ENCODE measurements at places on chromosomes 1 and 21.

DNA sequence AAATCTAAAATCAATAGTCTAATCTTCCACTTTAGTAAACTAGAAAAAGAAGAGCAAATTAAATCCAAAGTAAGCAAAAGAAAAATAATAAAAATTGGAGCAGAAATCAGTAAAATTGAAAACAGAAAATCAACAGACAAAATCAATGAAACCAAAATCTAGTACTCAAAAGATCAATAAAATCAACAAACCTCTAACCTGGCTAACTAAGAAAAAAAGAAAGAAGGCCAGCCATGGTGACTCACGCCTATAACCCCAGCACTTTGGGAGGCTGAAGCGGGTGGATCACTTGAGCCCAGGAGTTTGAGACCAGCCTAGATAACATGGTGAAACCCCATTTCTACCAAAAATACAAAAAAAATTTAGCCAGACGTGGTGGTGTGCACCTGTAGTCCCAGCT is 22.8 kb downstream of the PDIK1L start:
- no peak for DNase-seq

GRCh38 chr1:85319931-85320330 is 43.5 kb upstream of the BCL10 start:
- DNase-seq = no peak

DNA sequence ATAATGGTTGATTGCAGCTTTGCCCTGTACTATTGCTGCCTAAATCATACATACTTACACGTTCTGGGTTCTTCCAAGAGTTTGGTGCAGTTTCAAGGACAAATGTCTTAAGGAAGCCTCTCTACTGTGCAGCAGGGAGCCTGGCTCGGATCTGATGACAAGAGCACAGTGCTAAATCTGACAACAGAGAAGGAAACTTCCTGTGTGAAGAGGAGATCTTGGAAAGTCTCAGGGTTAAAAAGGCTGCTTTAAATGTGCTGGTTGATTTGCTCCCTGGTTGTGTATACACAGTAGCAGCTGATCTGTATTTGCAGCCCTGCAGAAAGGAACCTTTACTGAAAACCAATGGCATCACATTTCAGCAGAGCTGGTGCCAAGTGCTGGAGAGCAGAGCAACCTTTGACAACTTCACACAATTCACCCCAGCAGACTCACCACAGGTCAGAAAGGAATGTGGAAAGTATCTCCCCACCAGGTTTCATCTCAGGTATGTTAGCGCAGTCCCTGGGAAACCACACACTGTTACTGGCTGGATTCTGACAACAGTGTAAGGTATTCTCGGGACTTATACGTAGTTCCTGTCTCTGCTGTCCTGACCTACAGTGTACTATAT is 355.0 kb upstream of the ESRRG start:
- peak; percentile 61 for DNase-seq

DNA sequence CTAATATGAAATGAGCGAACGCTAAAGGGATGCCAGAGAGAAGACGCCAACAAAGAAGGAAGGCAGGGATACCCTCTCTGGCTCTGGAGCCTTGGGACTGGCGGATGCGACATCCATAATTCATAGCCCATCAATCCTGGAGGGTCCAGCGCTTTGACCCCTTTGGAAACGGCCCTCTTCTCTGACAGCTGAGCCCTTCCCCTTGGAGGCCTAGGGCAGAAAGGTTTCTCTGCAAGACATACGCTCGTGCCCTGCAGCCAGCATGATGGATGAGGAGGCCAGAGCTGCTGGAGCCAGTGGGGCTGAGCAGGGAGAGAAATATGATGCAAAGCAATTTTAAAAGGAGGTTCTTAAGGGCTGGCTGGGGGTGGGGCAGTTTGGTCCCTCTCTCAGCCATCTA is 22.2 kb downstream of the OPTC start:
- DNase-seq = no peak

DNA sequence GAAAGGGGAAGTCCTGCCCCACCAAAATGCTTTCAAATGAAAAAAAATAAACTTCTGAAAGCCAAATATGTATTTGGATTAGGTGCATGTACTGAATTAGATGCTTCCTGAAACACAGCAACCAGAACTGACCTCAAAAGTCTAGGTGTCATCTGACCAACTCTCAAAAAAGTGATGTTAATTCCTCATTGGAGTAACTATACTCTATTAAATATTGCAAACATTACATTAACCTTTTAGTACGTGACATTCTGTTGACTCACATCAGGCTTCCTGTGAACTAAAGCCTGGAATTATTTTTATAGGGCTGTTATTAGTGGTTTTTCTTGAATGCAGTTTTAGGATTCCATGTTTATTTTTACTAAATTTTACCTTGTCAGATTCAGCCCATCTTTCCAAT is 73.5 kb downstream of the ASTN1 start:
- no peak for DNase-seq

- DNase-seq = no peak
Measured at GRCh38 chr1:89673251-89673650, 40.3 kb downstream of the LRRC8C start.

GRCh38 chr1:167488786-167489185 is 29.5 kb downstream of the CD247 start:
- no peak for DNase-seq

GRCh38 chr21:35231090-35231489 is 182.0 kb upstream of the RUNX1 start:
- peak; percentile 63 for DNase-seq

GRCh38 chr1:41576206-41576605 is 91.7 kb upstream of the EDN2 start:
- DNase-seq = no peak

DNA sequence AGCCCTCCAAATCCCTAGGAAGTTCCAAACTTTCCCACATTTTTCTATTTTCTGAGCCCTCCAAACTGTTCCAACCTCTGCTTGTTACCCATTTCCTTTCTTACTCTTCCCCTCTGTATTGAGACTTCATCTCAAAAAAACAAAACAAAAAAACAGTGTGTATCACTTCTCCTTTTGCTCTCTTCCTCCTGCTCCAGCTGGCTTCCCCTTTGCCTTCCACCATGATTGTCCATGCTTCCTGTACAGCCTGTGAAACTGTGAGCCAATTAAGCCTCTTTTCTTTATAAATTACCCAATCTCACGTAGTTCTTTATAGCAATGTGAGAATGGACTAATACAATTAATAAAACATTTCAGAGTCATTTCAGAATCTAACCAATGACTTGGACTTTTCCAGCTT is 69.6 kb upstream of the KRTAP19-8 start:
- no peak for DNase-seq

- no peak for DNase-seq
Measured at GRCh38 chr1:159535907-159536306, at the start of gene OR10J5. OR10J5 (minus strand) TSS chr1:159536007; CDS start chr1:159536007, 0 bp downstream.

DNA sequence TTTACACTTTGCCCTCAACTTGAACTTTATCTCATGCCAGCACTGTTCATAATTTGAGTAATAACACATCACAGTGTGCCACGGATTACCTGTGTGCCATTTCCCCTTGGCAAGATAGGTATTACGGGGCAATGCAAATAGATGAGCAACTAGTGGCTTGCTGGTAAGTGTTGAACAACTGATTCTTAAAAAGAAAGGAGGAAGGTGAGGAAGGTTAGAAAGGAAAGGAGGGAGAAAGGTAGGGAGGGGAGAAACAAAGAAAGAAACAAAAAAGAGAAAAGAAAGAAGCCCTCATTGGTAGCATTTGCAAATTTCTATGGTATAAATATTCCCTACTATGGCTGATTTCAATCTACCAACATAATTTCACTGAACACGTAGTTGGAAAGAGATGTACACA is 118.2 kb upstream of the OLIG2 start:
- DNase-seq = no peak

DNA sequence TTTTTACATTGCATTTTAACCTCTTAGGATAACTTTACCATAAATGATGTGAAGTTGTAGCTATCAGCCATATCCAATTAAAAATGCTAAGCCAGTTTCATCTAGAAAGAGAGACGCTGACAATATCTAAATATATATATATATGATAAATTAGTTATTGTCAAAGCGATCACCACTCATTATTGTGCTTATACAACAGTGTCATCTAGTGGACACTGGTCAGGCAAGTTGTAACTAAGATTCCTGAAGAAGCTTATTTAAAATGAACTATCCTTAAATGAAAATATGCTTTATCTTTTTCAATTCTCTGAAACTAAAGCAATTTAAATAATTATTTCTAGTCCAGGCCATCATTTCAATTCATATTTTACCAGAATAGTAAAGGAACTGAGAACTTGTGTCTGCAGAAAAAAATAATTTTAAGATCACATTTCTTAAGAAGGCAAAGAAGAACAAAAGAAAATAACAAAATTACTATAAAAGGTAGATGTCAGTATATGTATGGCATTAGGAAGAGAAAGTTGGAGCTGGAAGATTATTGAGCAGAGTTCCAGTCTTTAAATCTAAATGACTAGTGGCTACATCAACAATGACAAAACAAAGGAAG is 193.3 kb upstream of the SNX7 start:
- DNase-seq = peak; percentile 23

- DNase-seq = no peak
Measured at GRCh38 chr21:33971492-33972013, 55.9 kb upstream of the ATP5PO start.

DNA sequence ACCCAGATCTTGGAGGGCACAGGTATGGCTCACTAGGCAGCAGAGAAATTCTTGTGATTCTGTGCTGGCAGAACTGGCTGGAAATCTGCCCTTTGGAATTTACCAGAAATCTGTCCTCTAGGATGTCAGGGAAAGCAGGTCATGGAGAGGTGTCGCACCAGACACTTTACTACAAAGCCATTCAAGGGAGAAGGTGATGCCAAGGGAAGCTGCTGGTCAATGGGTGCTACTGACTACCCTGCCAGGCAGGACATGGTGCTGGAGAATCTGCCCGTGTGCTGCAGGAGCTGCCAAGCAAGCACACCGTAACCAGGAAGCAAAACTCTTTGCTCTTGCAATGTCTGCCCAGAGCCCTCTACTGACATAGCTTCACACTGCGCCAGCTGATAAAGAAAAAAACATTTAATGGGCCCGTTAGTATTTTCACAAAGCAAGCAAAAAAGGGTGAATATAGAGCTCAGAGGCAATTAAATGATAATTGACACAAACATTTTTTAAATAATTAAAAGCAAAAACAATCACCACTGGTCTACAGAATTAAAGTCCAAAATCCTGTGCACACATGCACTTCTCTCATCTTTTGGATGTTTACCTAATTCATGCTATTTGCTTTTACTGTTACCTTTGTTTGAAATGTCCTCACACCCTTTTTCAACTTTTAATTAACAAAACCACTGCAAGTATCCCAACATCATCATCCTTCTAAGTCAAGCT is 7.2 kb upstream of the FBXO28 start:
- peak; percentile 43 for DNase-seq

DNA sequence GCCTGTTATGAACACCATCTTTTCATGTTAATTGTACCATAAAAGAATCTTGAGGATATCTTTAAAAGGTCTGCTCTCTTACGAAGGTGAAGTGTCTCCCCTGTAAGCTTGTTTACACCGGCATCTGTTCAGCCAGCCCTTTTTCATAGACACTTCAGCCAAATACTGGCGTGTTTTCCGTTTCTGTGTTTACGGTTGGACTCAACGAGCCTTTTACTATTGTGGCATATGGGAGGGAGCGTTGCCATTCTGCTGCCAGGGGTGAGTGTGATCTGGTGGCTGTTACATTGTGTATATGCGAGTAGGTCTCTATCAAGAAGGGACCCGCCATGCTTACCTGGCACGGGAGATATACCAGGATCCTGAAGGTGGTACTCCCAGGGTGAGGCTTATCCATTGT is 433.8 kb downstream of the CAMTA1 start:
- peak; percentile 81 for DNase-seq

- no peak for DNase-seq
Measured at GRCh38 chr1:47631411-47631995, 193.7 kb downstream of the FOXD2 start.
